Suppressor macrophage treated with lipopolysaccharide for 1 hour (primary cell): ENCODE measurements at places on chromosomes 11 and 22.
A peak's percentile ranks its signal among the peaks of the same experiment; 100 is the strongest.

- DNase-seq = peak; percentile 93
Observed at GRCh38 chr11:117815262-117815803, 9.2 kb downstream of the FXYD2 start.

DNA sequence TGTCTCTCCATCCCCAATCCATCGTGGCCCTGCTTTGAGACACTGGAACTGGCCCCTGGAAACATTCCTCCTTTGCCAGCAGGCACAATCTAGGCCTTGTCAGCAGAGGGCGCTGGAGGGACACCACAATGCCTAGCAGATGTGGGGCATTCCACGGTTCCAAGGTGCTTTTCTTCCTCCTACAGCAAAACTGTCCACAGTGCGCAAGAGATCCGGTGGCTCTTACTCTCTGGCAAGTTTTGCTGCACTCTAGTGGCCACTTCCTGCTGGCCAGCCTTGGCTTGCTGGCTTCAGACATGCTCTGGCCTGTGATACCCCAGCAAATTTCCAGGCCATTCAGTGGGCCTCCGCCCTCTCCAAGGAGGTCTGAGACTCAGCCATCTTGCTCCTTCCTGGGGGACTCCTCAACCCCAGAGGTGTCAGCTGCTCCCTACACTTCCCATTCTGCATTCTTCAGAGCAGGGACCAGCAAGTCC lies 17.1 kb upstream of the RBM4B start:
- DNase-seq = peak; percentile 96

DNA sequence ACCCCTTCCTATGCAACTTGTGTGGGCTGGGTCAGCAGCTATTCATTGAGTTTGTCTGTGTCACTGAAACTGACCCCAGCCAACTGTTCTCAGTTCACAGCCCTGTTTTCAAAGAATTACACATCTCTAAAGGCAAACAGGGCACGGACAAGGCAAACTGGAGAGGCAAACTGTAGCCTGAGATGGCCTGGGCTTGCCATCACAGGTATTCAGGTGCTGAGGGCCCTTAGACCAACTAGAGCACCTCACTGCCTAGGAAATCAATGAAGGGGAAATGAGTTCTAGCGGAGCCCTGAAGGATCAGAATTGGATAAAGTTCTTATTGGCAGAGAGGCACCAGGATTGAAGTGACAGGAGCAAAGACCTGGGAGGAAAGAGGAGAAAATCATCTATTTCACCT lies 24.0 kb downstream of the PIK3IP1 start:
- no peak for DNase-seq

DNA sequence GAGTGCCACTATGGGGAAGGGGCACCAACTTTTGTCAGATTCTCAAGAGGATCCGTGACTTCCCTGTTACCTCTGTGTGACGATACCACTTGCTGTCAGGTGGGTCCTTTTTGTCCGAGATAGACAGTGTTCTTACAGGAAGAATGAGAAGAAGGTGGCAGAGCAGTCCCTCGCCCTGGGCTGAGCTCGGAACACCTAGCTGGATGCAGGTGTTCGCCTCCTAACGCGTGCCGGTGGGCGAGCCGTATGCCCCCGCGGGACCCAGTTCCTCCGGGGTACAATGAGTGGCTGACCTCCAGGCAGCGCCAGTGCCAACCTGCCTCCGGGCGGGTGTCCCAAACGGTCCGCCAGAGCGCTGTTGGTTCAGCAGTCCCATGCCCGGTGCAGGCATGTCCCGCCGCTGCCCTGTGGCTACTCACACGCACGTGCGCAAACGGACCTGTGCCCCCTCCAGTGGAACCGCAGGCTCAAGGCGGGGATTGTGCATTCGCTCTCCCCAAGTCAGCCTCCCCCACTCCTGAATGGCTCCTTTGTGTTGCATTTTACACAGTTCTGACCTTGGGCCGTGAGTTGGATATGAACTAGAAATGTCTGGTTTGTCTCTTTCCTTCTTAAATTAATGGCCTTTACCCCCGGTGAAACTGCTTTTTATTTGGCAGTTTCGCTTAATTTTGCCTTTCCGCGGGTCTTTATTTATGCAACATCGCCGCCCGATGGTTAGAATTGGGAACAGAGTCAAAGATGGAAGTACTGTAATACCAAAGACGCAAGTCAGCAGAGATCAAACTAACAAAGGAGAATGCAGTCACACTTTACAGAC lies 1.1 kb upstream of the ABTB2 start:
- peak; percentile 84 for DNase-seq

DNA sequence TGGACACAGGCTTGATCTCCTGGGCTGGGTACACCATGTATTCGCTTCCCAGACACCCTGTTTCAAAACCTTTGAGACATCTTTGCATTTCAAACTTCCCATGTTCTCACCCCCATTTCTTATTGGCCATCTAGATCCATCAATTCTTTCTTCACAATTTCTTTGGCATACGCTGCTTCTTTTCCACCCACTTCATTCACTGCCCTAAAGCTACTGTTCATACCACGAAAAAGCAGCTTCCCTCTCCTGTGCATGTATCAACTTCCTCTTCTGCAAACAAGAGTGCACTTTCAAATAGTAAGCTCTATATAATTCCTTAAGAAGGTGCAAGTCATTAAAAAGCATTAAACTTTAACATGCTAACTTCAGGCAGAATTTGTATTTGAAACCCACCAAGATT lies 21.4 kb downstream of the UVRAG start:
- peak; percentile 48 for DNase-seq

DNA sequence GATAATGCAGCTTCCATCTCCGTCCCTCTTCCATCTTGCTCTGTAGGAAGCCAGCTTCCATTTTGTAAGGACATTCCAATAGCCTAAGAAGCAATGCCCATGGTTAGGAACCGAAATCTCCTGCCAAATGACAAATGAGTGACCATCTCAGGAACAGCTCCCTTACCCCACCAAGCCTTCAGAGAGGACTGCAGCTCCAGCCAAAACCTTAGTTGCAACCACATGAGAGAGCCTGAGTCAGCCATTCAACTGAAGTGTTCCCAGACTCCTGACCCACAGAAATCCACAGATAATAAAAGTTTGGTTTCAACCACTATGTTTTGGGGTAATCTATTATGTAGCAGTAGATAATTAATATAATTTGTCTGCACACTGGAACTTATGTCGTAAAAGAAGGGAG lies 51.7 kb upstream of the LDLRAD3 start:
- DNase-seq = no peak

GRCh38 chr11:68843703-68844312 lies 2.1 kb upstream of the CPT1A start:
- peak; percentile 49 for DNase-seq

- no peak for DNase-seq
Observed at GRCh38 chr11:128766591-128767081, 72.8 kb downstream of the FLI1 start.

DNA sequence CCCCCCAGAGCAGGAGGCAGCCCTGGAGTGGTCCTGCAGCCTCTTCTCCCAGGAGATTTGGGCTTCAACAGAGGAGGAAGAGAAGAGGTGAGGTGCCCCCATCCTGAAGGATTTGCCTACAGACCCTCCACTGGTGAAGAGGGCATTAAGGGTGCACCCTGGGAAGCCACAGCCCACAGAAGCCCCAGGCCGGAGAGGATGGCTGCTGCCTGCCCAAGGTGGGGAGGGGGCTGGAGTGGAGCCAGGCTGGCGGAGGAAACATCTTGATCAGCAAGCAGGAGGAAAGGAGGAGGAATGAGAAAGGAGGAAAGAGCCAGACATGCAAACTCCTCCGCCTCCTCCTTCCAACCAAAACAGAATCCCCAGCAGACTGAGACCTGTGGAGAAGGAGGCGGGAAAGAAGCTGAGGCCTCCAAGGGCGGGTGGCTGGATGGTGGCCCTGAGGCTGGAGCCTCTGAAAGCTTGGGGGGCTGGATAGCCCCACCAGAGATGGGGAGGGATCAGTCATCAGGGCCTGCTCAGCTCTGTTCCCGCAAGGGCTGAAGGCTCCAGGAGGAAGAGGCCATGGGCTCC lies 31.3 kb downstream of the ARRB1 start:
- no peak for DNase-seq

DNA sequence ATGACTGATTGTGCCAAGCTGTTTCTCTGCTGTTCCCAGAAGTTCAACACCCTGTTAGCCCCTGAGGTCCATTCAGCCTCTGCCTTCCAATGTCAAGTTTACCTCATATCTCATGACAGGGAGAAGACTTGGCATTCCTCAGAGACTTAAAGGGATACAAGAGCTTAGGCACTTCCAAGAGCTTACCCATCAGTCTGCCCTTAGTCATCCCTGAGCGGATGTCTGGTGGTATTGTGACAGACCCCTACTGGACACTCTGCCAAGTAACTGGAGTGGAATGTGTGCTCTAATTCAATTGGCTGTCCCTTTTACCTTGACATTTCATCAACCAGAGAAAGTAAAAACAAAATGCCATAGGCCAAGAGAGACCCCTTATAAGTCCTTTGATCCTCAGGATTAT lies 151.5 kb downstream of the AASDHPPT start:
- no peak for DNase-seq

GRCh38 chr11:102269927-102270326 lies 47.4 kb upstream of the BIRC3 start:
- DNase-seq = no peak

DNA sequence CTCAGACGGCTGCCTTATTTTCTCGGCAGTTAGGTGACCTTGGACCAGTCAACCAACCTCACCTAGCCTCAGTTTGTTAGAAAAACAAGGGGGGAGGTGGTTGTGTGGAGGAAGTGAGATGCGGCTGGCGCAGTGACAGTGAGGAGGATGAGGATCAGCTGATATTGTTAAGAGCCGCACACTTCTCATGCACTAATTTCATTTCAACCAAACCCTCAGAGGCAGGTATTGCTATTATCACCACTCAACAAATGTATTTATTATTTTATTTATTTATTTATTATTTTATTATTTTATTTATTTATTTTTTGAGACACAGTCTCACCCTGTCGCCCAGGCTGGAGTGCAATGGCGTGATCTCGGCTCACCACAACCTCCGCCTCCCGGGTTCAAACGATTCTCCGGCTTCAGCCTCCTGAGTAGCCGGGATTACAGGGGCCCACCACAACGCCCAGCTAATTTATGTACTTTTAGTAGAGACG lies 2.1 kb downstream of the LGALS1 start:
- DNase-seq = no peak

DNA sequence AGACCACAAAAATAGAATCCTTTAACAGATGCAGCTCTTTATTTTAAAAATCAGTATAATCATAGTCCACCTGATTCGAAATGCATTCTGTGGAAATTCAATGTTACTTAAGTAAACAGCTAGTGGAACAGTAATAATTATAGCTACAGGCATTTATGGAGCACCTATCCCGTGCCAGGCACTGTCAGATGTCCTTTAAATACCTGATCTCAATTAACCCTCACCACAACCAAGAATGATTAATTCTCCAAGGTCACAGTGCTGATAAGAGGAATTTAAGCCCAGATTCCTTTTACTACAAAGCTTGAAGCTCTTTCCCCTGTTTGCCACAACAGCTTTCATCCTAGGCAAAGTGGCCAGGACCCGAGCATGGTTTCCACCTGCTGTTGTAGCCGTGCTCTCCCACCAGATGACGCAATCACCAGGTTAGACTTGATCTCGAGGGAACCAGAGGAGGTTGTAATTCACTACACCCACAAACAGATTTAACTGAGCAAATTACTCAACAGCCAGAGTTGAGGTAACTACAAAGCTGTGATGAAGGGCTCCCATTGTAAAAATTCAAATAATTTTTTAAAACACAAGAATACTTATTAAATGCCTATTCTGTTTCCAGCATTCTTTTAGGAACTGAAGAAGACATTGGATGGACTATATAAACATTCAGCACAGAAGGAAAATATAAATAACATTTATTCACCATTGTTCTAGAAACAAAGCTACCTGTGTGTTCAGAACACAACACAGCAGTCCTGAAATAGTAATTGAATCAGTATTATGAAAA lies 10.3 kb downstream of the PRDM10 start:
- peak; percentile 13 for DNase-seq

GRCh38 chr22:29190051-29190450 lies 15.6 kb upstream of the EMID1 start:
- no peak for DNase-seq

GRCh38 chr11:14783788-14784187 lies 108.2 kb downstream of the CYP2R1 start:
- no peak for DNase-seq

DNA sequence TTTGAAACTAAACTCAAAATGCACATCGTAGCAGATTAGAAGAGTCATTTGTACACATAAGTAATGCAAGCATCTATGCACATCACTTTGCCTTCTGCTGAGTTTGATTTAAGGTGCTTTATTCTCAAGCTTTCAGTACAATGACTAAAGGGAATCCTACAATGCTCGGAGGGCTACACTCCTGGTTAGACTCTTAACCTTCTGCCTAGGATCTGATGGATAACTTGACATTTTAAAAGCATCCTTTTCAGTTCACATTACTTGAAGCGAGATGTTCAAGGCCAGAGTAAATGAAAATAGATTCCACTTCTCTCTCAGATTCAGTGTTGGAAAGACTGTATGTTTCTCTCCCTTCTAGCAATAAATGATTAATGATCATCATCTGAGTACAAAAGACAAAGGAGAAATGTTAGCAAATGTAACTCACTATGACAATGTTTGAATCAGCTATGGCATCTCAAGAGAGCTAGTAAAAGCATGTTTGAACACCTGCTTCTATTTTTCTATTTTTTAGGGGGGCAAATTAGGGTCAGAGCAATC lies 259.2 kb upstream of the ANO3 start:
- no peak for DNase-seq

DNA sequence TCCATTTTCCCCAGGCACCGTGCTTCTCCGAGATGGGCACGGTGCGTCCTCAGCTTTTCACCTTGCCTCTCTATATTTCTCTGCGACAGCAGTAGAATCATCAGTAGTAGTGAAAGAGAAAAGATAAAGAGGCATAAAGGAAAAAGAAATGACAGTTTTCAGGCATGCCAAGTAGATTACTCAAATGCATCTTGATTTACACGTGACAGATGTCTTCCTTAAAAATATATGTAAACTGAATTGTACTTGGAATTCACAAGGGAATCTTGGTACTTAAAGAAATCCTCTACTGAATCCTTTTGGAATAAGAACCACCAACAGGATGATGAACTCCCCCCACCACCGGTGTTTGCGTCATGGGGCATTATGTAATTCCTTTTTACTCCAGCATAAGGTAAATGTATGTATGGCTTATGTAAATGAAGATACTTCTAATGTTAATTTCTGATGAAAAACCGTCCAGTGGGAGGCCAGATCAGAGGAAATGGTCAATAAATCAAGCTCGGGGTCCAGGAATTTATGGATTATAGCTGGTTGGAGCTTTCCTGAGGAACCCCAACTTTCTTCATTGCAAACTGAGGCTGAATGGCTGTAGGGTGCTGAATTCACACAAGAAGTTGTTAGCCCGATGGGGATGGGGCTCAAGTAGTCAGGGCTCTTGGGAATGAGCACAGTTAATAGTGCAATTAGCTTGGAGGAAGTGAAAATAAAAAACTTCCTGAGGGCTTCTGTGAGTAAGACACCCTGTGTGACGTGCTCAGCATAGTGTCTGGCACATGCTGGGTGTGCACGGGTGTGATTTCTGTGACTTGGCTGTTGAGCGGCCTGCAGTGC lies 630.4 kb downstream of the OPCML start:
- DNase-seq = no peak

- DNase-seq = peak; percentile 1
Observed at GRCh38 chr22:50628543-50629134, 687 bp upstream of the ARSA start.

- DNase-seq = no peak
Observed at GRCh38 chr11:6813656-6814055, 14.2 kb upstream of the OR6A2 start.
